Spinal cord (tissue), 10 donors: ENCODE measurements at places on chromosomes 12 and 14. TPM values are rescaled to one million over a fixed set of nuclear protein-coding genes. Genes with fewer than 3 reads are reported as not detected.

LRRK2 gene
- total RNA-seq, result 22.5 TPM

ISCA2 gene
- total RNA-seq, result 21.1 TPM

L3HYPDH gene
- 37.3 TPM for total RNA-seq

PPP2R5C gene
- 136 TPM for total RNA-seq

FOXM1 gene
- 10.1 TPM for total RNA-seq

AKAP6 gene
- 79.8 TPM for total RNA-seq

FUT8 gene
- 198 TPM for total RNA-seq

ATL1 gene
- total RNA-seq, result 93.4 TPM

VPS37B gene
- total RNA-seq, result 13.7 TPM

SYCP3 gene
- 0.28 TPM for total RNA-seq

BIN2 gene
- total RNA-seq, result 5.6 TPM

ATP5F1B gene
- total RNA-seq, result 536 TPM

APOF gene
- not detected for total RNA-seq

LRTM2 gene
- 3.2 TPM for total RNA-seq

HOXC4 gene
- total RNA-seq, result 10.0 TPM

DNAI7 gene
- 6.0 TPM for total RNA-seq

FICD gene
- 5.4 TPM for total RNA-seq

SOAT2 gene
- not detected for total RNA-seq

ZFP36L1 gene
- total RNA-seq, result 82.0 TPM

CLEC4D gene
- 2.6 TPM for total RNA-seq

RNASE4 gene
- 13.8 TPM for total RNA-seq
